ENCODE measurements at places on chromosomes 16 and 17.

GRCh38 chr16:424033-424622 is 1.3 kb upstream of the RAB11FIP3 start:
- DNase-seq: no peak

DNA sequence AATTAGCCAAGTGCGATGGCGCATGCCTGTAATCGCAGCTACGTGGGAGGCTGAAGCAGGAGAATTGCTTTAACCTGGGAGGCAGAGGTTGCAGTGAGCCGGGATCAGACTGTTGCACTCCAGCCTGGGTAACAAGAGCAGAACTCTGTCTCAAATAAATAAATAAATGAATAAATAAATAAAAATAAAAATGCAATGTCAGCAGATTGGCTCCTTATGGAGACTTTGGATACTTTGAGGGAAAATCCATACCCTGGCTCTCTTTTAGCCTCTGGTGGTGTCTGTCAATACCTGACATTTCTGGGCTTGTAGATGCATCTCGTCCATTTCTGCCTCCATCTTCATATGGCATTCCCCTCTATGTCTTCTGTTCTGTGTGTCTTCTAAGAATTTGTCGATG is 66.7 kb downstream of the RBFOX1 start:
- DNase-seq: no peak

DNA sequence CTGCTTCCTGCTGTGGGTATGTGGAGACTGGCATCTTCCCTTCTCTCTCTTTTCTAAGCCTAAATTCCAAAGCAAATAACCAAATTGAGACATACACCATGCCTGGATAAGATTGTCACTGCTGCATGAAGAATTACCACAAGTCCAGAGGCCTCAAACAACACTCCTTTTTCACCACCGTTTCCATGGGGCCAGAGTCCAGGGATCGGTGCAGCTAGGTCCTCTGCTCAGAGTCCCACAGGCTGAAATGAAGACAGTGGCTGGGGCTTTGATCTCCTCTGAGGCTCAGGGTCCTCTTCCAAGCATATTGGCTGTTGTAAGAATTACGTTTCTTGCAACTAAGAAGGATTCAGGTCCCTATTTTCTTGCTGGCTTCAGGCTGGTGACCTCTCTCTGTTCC is 130.4 kb downstream of the SLC39A11 start:
- no peak for DNase-seq

GRCh38 chr17:38875477-38876075 is 5.7 kb downstream of the LASP1 start:
- DNase-seq: no peak

- DNase-seq: no peak
Measured at GRCh38 chr16:74556375-74556922, 50.5 kb downstream of the GLG1 start.

- DNase-seq: no peak
Measured at GRCh38 chr17:36863676-36864612, 73.3 kb upstream of the LHX1 start.
